ENCODE measurements at places on chromosomes 1 and 21. TPM values are rescaled to one million over a fixed set of nuclear protein-coding genes. Genes with fewer than 3 reads are reported as not detected.

- H3K27me3 ChIP-seq, result peaks cover 10% of the 10 kb centered on the region
- peak; percentile 12 for DNase-seq
- H3K4me3 ChIP-seq, result no peak overlapping the region
- no peaks in the 10 kb centered on the region for H3K4me1 ChIP-seq
- no peaks in the 10 kb centered on the region for H3K36me3 ChIP-seq
Observed at GRCh38 chr1:99481391-99481996, 164.4 kb upstream of the PALMD start.

GRCh38 chr1:9633493-9633892, 18.0 kb upstream of the PIK3CD start:
- peaks cover 51% of the 10 kb centered on the region for H3K36me3 ChIP-seq
- no peak overlapping the region for H3K27ac ChIP-seq
- no peaks in the 10 kb centered on the region for H3K27me3 ChIP-seq
- no peak for DNase-seq

- H3K4me3 ChIP-seq, result no peak overlapping the region
- no peaks in the 10 kb centered on the region for H3K36me3 ChIP-seq
- no peak for DNase-seq
- H3K27ac ChIP-seq, result no peak overlapping the region
- H3K4me1 ChIP-seq, result peaks cover 17% of the 10 kb centered on the region
- no peaks in the 10 kb centered on the region for H3K27me3 ChIP-seq
Observed at GRCh38 chr1:77375990-77376389, 94.2 kb downstream of the AK5 start.

Gene ZSWIM5
- total RNA-seq, result 0.59 TPM

DNA sequence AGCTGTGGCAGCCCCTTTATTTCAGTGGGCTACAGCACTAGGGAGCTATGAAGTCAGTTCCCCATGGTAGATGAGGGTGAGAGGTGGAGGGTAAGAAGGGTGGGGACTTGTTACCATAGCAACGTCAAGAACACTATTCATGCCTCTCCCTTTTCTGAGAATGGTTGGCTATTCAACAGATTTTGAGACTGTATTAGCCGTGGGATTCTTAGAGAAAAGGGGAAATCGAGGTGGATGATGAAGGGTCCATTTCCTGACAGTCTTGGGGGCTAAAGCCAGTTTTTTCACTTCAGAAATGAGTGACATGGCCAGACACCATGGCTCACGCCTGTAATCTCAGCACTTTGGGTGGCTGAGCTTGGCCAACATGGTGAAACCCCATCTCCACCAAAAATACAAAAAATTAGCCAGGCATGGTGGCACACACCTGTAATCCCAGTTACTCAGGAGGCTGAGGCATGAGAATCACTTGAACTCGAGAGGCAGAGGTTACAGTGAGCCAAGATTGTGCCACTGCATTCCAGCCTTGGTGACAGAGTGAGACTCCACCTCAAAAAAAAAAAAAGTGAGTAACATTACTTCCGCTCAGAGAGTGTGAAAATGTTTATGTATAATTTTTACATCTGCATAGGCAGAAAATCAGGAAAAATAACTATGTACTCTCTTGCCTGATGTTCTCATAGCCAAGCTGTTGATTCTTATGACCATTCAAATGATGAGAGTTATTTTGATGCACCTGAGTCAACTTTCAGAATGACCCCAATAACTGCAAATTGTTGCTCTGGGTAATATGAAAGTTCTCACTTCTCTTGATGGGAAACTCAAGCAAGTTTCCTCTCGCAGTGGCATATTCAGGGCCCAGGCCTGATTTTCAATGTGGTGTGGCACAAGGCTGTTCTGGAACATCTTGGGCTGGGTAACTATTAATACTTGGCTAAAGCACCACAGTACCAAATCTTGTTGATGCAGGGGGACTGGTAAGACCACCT, 23.2 kb upstream of the RGSL1 start:
- H3K27ac ChIP-seq, result no peak overlapping the region
- peaks cover 22% of the 10 kb centered on the region for H3K4me1 ChIP-seq
- H3K27me3 ChIP-seq, result no peaks in the 10 kb centered on the region
- H3K36me3 ChIP-seq, result no peaks in the 10 kb centered on the region
- H3K4me3 ChIP-seq, result no peak overlapping the region

Gene ADORA1
- total RNA-seq, result not detected

Gene TRABD2B
- not detected for total RNA-seq

DNA sequence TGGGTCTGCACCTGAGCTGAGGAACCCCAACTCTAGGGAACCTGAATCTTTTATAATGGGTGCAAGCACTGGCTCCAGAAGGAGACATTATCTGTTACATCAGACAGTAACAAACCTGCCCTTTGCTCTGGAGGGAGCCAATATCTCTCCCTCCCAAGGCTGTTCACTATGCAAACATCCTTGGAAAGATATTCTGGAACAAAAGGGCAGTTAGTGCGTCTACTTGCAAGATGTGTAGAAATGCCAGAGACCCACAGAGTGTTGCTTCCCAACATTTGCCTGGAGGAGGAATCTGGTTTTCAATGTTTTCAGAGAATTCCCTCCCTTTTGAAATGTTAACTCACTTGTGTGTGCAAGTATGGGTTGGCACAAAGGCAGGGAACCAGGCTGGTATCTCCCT, 31.9 kb downstream of the UMODL1 start:
- peaks cover 6% of the 10 kb centered on the region for H3K4me1 ChIP-seq
- H3K36me3 ChIP-seq, result no peaks in the 10 kb centered on the region
- H3K27ac ChIP-seq, result no peak overlapping the region

GRCh38 chr1:84426376-84426775, 28.1 kb downstream of the DNASE2B start:
- no peaks in the 10 kb centered on the region for H3K36me3 ChIP-seq
- no peak overlapping the region for H3K4me3 ChIP-seq
- DNase-seq, result no peak

GRCh38 chr1:161267321-161267720, 8.8 kb downstream of the PCP4L1 start:
- no peak for DNase-seq
- H3K4me1 ChIP-seq, result no peaks in the 10 kb centered on the region
- H3K36me3 ChIP-seq, result no peaks in the 10 kb centered on the region
- no peak overlapping the region for H3K4me3 ChIP-seq

DNA sequence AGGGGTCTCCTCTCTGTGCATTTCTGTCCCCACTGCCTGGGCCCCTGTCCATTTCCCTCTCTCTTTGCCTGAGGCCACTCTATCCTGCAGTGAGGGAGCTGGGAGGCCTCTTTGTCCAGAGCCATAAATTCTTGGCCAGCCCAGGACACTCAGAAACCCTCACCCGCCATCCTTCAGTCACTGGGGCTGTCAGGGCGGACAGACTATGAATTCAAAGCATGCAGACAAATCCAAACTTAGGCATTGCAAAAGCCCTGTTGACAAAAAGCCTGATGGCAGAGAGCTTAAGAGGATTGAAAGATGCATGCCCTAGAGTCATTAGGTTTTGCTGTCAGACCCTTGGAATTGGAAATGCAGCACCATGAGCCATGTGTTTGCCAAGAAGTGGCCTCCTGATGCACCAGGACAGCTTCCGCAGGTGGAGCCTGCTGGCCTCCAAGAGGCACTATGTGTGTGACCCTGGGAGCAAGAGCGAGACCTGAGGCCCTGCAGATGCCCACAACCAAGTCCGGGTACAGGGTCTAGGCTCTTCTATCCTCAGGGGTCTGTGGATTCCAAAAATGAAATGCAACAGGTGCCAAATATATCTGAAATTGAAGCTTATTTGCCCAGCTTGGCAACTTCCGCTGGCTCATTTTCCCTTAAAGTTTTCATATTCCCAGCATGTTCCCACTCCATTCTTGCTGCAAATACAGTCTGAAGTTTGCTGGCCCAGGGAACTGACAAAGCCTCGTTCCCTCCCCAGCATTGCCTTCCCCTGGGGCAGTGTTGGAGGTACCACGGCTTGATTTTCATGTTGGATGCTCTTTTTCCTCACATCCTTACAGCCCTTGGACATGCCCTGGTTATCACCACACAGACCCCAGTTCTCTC, 177.9 kb downstream of the PGBD5 start:
- DNase-seq, result no peak
- H3K4me1 ChIP-seq, result peaks cover 16% of the 10 kb centered on the region
- H3K27ac ChIP-seq, result no peak overlapping the region
- peaks cover 43% of the 10 kb centered on the region for H3K36me3 ChIP-seq

DNA sequence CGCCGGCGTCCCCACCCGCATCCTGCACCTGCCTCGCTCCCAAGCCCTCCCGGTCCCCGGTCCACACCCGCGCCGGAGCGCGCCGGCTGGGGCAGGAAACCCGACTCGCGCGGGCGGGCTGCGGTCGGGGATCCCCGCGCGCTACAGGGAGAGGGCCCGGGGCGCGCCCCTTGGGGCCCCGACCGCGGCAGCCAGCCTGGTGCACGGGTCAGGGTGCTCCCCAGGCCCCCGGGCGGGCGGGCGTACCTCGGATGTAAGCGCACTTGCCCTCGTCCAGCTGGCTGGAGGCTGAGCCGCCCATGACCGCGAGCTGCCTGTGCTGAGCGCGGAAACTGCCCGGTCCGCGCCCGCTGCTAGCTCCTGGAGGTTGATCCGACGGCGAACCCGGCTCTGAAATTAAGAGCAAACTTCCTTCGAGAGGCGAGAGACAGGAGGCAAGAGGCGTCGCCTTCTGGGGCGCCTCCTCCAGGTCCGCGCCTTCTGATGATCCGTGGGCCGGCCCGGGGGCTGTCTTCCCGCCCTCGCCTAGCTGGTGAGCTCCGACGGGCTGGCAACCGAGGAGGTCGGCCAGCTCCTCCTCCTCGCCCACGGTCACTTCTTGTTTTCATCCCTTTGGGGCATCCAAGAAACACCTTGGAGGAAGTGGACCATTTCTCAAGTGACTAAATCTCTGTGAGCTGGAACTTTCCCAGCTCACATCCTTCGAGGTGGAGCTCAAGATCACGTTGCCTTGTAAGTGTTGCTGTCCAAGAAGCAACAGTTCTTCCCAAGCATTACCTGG, at the start of gene NIBAN1:
NIBAN1 (minus strand) TSS at position 453 of the 781 bp plus-strand sequence; CDS start at position 301, 152 bp downstream.
- H3K27me3 ChIP-seq, result peaks cover 6% of the 10 kb centered on the region
- H3K4me3 ChIP-seq, result peak within 1 kb of the TSS; percentile 94
- peak; percentile 78 for DNase-seq
- H3K36me3 ChIP-seq, result no peaks in the 10 kb centered on the region
- peak within 1 kb of the TSS; percentile 96 for H3K27ac ChIP-seq

DNA sequence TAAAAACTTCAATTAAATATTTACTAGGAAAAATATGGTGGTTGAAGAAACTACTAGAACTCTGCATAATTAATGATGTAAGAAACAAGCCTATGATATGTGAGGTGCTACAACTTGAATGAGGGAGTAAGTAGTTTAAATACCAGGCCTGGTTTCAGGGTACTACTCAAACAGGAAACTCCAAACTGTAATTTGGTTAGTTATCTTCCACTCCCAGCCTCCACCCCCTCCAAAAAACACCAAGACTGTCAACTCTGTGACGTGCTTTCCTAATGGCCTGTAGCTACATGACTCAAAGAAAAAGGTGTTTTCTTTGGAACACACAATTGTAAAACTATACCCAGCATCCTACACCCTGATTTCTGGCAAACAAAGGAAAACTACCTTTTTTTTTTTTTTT, 55.9 kb upstream of the RCC1 start:
- DNase-seq, result peak; percentile 78
- peaks cover 4% of the 10 kb centered on the region for H3K36me3 ChIP-seq
- H3K27ac ChIP-seq, result peak overlapping the region; percentile 44

- no peak overlapping the region for H3K27ac ChIP-seq
- H3K4me1 ChIP-seq, result peaks cover 22% of the 10 kb centered on the region
- DNase-seq, result no peak
- peaks cover 26% of the 10 kb centered on the region for H3K36me3 ChIP-seq
- H3K27me3 ChIP-seq, result no peaks in the 10 kb centered on the region
Observed at GRCh38 chr21:43910460-43910859, 45.4 kb downstream of the AGPAT3 start.

- H3K27me3 ChIP-seq, result peaks cover 7% of the 10 kb centered on the region
- no peaks in the 10 kb centered on the region for H3K36me3 ChIP-seq
- peaks cover 38% of the 10 kb centered on the region for H3K4me1 ChIP-seq
- H3K27ac ChIP-seq, result no peak overlapping the region
- peak; percentile 28 for DNase-seq
Observed at GRCh38 chr1:173205146-173206051, 1.7 kb downstream of the TNFSF4 start.

DNA sequence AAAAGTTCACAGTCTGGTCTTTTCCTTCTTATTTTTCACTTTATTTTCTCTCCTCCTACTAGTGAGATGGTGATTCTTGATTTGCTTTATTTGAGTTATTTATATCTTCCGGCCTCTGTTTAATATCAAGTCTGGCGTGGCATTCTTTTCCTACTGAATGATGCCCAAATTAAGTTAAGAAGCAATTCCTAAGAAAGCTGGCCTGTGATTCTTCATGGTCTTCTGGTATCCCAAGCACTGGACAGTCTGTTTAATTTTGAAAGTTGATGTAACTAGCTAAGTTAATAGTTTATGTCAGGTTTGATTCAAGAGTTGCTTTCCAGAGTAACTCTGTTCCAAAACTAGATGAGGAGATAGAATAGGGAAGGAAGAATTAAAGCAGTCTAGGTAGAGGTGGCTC, 9.2 kb upstream of the ENAH start:
- H3K27me3 ChIP-seq, result peaks cover 1% of the 10 kb centered on the region
- no peak for DNase-seq
- no peak overlapping the region for H3K4me3 ChIP-seq
- no peaks in the 10 kb centered on the region for H3K36me3 ChIP-seq
- H3K4me1 ChIP-seq, result no peaks in the 10 kb centered on the region

DNA sequence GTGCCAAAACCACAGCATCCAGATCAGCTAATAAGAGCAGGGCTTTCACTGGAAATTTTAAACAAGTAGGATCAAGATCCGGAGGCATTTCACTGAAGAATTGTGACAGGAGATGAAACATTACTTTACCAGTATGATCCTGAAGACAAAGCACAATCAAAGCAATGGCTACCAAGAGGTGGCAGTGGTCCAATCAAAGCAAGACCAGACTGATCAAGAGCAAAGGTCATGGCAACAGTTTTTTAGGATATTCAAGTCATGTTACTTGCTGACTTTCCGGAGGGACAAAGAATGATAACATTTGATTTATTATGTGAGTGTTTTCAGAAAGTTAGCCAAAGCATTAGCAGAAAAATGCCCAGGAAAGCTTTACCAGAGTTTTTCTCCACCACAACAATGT, 8.2 kb downstream of the ZSWIM5 start:
- no peak for DNase-seq
- H3K27ac ChIP-seq, result no peak overlapping the region
- no peaks in the 10 kb centered on the region for H3K27me3 ChIP-seq
- no peaks in the 10 kb centered on the region for H3K36me3 ChIP-seq
- H3K4me3 ChIP-seq, result no peak overlapping the region

GRCh38 chr1:61952675-61953074, 210.4 kb downstream of the PATJ start:
- H3K27ac ChIP-seq, result no peak overlapping the region
- H3K27me3 ChIP-seq, result no peaks in the 10 kb centered on the region
- DNase-seq, result no peak
- no peaks in the 10 kb centered on the region for H3K4me1 ChIP-seq
- H3K36me3 ChIP-seq, result peaks cover 3% of the 10 kb centered on the region

GRCh38 chr1:119549719-119550132, 42.7 kb downstream of the HSD3B1 start:
- DNase-seq, result peak; percentile 20
- H3K36me3 ChIP-seq, result no peaks in the 10 kb centered on the region
- no peak overlapping the region for H3K4me3 ChIP-seq
- H3K4me1 ChIP-seq, result no peaks in the 10 kb centered on the region
- no peak overlapping the region for H3K27ac ChIP-seq

- DNase-seq, result no peak
- no peak overlapping the region for H3K27ac ChIP-seq
- H3K27me3 ChIP-seq, result no peaks in the 10 kb centered on the region
- peaks cover 23% of the 10 kb centered on the region for H3K36me3 ChIP-seq
- no peaks in the 10 kb centered on the region for H3K4me1 ChIP-seq
- no peak overlapping the region for H3K4me3 ChIP-seq
Observed at GRCh38 chr21:46416551-46416950, 42.1 kb upstream of the DIP2A start.

Gene CASQ2
- total RNA-seq, result not detected

- H3K36me3 ChIP-seq, result peaks cover 14% of the 10 kb centered on the region
- H3K27me3 ChIP-seq, result no peaks in the 10 kb centered on the region
- DNase-seq, result no peak
- no peak within 1 kb of the TSS for H3K27ac ChIP-seq
- H3K4me3 ChIP-seq, result no peak within 1 kb of the TSS
Observed at GRCh38 chr1:86914601-86914997, at the start of gene HS2ST1. HS2ST1 (plus strand) TSS chr1:86914635.

Data from activated CD4-positive, alpha-beta memory T cell treated with anti-CD3 and anti-CD28 coated beads for 36 hours (primary cell).